DMS153 (cell line): ENCODE measurements at places on chromosomes 3 and 15.

DNA sequence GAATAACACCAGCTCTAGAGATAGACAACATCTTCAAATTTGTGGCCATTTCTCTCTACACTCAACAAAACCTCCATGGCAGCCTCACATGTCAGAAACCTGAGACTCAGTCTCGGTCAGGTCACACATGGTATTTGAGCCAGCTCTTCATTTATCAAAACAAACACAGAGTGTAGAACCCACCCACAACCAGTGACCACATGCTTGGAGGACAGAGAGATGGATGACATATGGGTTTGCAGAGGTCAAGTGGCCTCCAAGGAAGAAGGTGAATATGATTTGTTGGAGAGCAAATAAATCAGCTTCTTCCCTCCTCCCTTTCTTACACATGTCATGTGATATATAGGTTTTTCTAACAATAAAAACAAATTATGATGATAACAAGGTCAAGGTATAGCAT, 278.1 kb upstream of the LRTM1 start:
- no peak for DNase-seq

GRCh38 chr3:24963762-24964625, 464.1 kb upstream of the RARB start:
- no peak for DNase-seq

DNA sequence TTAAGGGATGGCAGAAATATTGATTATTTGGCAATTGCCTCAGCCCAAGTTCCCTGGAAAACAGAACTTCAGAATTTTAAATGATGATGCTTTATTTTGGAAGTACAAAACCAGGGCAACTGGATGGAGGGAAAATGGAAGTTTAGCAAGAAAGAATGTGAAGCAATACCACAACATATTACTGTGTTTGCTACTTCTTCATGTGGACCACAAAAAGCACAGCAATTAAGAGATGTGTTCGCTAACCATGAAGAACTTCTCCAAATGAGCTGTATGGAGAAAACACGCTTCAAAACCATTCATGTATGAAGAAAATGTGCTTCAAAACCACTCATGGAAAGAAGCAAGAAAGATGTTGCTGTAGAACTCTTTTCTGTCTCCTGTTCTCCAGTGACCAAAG, 64.7 kb upstream of the ARL6 start:
- no peak for DNase-seq

DNA sequence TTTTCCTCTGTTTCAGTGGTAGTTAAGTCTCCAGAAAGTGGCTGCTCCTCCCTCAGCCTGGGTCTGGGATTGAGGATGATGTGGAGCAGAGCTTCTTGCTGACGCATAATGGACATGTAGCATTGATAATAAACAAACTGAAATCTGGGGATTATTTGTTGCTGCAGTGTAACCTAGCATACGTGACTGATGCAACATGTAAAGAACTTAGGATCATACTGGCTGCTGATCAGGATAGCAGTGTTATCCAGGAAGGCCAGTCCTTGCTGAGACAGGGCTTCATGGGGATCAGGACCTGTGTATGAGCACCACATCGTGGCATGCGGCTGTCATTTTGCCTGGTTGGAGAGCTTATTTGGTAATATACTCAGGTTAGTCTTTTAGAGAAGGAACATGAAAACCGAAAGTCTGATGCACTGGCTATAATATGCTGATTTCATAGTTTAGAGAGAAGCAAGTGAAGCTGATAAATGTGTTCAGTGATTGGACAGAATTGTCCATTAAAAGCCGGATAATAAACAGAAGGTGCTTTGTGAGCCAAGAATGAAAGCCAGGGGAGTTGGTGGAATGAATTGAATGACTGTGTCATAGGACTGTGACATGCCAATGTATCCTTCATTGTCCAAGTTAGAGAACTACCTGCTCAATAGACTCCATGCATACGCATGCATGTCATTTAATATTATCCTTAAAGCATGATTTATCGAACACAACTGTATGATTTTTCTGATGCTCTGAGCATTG, 4.1 kb downstream of the MINAR1 start:
- no peak for DNase-seq

DNA sequence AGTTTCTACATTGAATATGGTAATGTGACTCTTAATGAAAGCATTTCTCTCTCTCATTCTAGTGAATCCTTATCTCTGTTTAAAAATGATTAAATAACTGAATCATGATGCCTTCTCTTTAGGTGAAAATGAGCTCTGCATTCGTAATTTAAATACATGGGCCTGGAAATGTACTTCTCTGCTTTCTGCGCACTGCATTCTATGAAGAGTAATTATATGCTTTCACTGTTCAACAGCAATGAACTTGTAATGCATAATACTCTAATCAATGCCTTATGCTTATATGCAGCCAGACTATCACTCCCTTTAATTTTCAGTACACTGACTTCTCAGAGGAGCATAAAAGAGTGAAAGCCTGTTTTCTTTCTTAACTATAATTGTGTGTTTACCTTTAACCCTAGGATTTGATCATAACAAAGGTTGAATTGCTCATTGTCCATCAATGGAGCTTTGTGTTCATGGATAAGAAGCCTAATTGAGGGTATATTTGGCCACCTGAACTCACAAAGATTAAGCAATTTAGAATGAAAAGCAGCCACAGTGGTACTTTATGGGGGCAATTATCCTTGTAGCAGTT, 330.8 kb upstream of the PDZRN3 start:
- DNase-seq = peak; percentile 30

DNA sequence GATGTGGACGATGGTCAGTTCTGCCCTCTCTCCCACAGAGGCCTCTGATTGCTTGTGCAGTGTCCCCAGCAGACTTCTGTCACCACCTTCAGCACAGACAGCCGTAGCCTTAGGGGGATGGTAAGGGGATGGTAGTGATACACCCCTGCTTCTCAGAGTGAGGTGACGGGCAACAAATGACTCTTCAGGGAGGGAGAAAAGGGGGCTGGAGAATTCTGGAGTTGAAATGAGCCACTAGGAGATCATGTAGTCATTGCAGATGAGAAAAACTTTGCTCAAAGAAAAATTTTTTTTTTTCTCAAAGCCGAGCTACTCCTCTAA, 29.6 kb upstream of the TIMP4 start:
- no peak for DNase-seq

GRCh38 chr3:154285221-154285620, 39.1 kb downstream of the DHX36 start:
- DNase-seq = no peak
